D341Med (cell line): ENCODE measurements at places on chromosomes 2 and 18.

DNA sequence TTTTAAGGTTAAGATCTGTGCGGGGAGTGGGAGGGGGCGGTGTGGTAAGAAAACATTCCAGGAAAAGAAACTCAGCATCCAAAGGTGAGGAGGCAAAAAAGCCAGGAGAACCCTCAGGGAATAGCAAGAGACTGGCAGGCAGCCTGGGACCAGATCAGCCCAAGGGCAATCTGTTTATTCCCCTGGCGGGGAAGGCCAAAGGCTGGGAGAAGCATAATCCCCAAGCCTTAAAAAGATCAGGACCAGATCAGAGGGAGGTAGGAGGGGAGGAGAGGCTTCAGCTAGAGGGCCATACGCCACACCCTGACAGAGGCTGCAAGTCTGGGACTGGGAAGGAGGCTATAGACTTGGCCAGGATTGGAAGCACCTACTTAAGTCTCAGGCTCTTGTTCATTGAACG is 163.0 kb upstream of the PXDN start:
- peak; percentile 86 for DNase-seq

GRCh38 chr2:21451403-21451802 is 327.6 kb downstream of the TDRD15 start:
- DNase-seq, result no peak

- DNase-seq, result no peak
Measured at GRCh38 chr2:234976479-234977227, 24.8 kb downstream of the SH3BP4 start.

- no peak for DNase-seq
Measured at GRCh38 chr2:148814860-148815419, 60.1 kb upstream of the KIF5C start.

DNA sequence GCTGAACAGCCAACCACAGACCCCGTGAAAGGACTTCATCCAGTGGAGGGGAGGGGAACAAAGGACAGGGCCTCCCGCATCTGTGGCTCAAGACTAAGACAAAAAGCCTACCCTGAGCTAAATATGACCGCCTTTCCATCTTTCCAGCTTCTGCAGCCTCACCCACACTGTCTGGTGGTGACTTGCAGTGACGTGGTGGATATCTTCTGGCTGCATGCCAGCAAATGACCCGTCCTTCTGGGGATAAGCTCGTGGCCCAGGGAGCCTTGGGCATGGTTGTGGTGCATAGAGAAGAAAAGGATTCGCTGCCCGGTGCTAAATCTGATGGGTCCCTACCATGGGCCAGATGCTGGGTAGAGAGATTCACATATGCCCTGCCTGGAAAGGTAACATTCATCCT is 8.7 kb upstream of the NGEF start:
- no peak for DNase-seq

DNA sequence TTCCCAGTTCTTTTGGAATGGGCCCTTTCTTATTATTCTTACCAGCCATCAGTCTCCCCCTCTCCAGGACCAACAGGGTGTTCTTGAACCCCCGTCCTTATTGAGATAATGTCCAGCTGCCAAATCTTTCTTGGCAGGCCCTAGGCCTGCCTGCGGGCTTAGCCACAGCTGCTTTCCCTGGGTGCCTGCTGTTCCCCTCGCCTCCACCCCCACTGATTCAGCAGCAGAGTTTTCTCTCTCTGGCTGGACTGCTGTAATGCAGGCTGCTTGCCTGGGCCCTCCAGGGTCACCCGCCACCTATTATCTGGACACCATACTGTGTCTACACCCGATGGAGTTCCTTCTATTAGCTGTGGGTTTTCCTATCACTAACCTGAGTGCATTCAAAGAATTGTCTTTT is 395.4 kb upstream of the ATP5MC3 start:
- no peak for DNase-seq

- no peak for DNase-seq
Measured at GRCh38 chr2:31020713-31021112, 117.5 kb downstream of the GALNT14 start.

DNA sequence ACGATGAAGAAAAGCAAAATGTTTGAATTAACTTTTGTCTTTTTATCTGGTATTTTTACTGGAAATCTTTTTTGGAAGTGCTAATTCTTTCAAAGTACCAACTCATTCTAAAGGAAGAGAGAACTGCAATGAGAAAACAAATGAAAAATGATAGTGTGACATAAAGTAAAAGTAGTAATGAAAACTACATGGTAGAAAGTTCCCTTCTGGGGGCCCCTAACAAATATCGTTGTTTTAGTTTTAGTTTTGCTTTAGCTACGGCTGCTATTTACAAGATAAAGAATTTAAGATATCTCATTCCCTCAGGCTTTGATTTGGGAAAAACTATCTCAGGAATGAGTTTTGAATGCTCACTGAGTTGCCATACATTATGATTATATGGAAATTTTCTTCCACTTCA is 161.4 kb downstream of the XIRP2 start:
- DNase-seq, result no peak

GRCh38 chr2:190158798-190159434 is 96.4 kb upstream of the MSTN start:
- no peak for DNase-seq

- DNase-seq, result no peak
Measured at GRCh38 chr2:194380011-194380410, 1277.0 kb upstream of the SLC39A10 start.

GRCh38 chr18:51437280-51438271 is 240.1 kb upstream of the MEX3C start:
- DNase-seq, result no peak

- DNase-seq, result no peak
Measured at GRCh38 chr2:175926272-175926671, 75.8 kb downstream of the LNPK start.

GRCh38 chr2:207683879-207684627 is 27.4 kb upstream of the CCNYL1 start:
- DNase-seq, result no peak

DNA sequence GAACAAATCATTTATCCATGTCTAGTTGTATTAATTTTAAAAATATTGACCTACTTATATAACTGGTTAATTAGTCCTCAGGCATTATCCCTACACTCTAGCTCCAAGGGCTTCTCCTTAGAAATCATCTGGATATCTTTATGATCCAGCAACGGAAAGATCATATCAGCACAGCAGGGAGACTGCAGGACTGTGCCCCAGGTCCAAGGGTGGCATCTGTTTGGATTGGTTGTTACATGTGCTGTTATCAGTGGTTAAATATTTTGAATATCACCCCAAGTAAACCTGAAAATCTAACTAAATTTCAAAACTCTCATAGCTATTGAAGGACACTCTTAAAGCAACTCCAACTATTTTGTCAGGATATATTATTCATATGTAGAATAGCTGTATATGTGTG is 556.2 kb upstream of the ZEB2 start:
- no peak for DNase-seq

- no peak for DNase-seq
Measured at GRCh38 chr2:160419776-160420505, 73.7 kb downstream of the RBMS1 start.

DNA sequence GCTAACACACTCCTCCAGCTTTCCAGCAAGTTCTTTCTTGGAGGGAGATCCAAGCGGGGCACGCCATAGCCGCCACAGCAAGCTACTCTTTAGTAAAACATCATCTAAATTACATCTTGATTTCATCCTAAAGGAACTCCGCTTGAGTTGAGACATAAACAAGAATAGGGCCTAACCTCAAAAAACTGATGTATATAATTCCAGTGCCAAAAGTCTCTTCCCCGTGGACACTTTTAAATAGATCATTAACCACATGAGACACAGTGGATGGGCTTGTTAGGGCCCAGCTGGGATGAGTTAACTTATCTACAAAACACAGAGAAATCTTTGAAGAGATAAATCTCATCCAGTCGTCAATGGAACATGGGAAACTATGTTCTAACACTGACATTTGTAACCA is 20.8 kb upstream of the MLPH start:
- no peak for DNase-seq

- DNase-seq, result no peak
Measured at GRCh38 chr2:143819190-143819735, 690.0 kb downstream of the ARHGAP15 start.

DNA sequence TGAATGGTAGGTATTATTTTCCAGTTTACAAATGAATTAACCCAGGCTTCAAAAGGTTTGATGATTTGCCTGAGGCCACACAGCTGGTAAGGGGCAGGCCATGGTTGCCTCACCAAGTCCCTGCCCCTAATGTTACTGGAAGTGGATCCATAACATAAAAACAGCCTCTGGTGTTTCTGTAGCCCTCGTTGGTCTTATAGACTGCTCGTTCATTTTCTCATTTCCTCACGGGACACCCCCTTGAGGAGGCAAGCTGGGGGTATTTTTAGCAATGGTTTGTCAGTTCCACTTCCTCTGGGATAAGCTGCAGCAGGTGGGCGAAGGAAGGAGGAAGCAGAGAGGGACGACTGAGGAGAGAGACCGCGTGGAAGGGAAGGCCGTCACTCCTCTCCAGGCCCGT is 32.9 kb upstream of the NDUFV2 start:
- no peak for DNase-seq

GRCh38 chr18:75656035-75656434 is 228.5 kb upstream of the SMIM21 start:
- DNase-seq, result no peak

- DNase-seq, result no peak
Measured at GRCh38 chr2:205834796-205835195, 152.5 kb downstream of the NRP2 start.

GRCh38 chr2:217626926-217627325 is 375.9 kb downstream of the TNS1 start:
- DNase-seq, result no peak

DNA sequence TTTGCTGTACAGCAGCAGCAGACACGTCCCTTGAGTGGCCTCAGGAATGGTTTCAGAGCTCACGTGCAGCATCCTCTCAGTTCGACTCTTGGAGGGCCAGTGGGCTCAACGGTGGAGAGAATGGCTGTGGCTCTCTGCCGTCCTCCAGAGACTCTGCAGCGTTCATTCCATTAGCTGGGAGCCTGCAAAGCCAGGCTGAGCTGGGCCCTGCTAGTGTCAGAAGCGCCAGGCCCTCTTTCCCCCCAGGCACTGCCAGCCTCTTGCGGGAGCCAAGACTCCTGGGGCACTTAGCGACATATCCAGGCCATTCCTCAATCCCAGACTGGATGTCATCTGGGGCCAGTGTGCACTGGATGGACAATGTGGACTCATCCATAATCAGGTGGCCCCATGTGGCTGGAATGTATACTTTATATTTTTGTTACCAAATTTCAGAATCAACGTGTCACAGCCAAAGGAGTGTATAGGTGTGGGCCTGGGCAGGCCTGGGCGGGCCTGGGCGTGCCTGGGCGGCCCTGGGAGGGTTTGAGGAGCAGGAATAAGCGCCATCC is 125.1 kb upstream of the EPAS1 start:
- no peak for DNase-seq

GRCh38 chr2:135818937-135819610 is 17.9 kb downstream of the LCT start:
- DNase-seq, result peak; percentile 52

DNA sequence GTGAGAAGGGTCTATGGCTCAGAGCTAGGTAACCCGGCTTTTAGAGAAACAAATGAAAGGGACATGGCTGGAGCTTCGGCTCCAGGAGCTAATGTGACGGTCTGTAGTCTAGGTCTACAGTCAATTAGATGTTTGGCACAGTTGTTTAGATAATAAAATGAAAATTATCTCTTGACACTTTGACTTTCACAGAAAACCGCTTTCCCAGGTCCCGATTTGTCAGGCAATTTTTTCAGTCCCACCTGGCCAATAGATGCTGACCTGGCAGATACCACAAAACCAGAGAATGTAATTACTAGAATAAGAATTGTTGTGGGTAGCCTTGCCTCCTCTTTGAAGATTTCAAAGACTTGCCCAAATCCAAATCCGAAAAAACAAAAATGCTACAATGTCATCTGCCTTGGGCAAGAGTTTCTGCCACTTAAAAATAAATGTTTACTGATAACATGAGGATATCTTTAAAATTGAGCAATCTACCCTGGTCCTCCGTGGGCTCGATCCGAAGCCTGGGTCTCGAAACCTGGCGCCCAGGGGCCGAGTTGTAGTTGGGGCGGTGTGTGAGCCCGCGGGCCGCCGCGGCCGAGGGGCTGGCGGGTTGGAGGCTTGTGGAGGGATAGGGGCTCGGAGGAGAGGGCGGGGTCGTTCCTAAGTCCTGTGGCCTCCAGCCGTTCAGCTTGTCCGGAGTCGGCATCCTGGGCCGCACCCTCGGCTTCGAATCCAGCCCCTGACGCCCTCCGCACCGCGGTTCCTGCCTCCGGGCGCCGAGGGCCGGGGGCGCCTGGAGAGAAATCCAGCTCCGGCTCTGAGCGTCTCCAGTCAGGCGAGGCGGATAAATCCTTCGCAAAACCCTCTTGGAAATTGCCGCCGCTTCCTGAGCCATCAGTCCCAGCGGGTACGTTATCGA is 2.3 kb downstream of the EMX1 start:
- peak; percentile 66 for DNase-seq

- no peak for DNase-seq
Measured at GRCh38 chr18:58937071-58937886, 72.6 kb downstream of the ZNF532 start.
